ENCODE measurements at places on chromosomes 3 and 15. TPM values are rescaled to one million over a fixed set of nuclear protein-coding genes. Genes with fewer than 3 reads are reported as not detected.
A peak's percentile ranks its signal among the peaks of the same experiment; 100 is the strongest.

ZNF80 gene
- total RNA-seq, result not detected

TLR9 gene
- total RNA-seq, result 0.22 TPM

LRRC3B gene
- 0.29 TPM for total RNA-seq

DNA sequence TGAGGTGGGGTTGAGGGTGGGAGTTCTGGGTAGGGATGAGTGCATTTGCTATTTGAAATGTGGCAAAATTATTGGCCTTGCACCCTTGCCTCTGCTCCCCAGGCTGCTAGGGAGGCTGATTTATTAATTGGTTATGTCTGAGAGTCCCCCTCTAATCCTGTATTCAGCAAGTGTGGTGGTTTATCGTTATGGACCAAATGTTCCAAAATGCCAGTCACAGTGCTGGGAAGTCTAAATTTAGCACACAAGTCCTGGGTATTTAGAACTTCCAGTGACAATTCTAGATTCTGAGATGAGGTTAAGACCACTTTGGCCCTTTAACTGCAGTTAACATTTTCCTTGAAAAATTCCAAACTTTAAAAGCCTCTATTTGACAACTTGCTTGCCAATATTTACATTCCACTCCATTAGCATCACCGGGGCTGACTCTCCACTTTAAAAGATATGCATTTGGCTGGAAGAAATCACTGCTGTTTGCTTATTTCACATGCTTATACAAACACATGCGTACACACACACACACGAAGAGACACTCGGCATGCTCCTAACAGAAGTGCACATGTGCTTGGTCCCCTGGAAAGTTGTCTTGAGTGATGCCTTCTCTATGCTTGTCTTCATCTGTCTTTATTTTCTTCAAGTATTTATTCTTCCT, 247.7 kb downstream of the IL20RB start:
- H3K4me1 ChIP-seq, result no peaks in the 10 kb centered on the region
- no peak overlapping the region for H3K27ac ChIP-seq
- no peak overlapping the region for H3K4me3 ChIP-seq
- no peak for DNase-seq
- peaks cover 16% of the 10 kb centered on the region for H3K27me3 ChIP-seq
- no peaks in the 10 kb centered on the region for H3K36me3 ChIP-seq

GRCh38 chr3:129622933-129623332, 16.5 kb upstream of the PLXND1 start:
- peak overlapping the region; percentile 45 for H3K4me3 ChIP-seq
- no peaks in the 10 kb centered on the region for H3K36me3 ChIP-seq
- DNase-seq, result no peak
- H3K27me3 ChIP-seq, result no peaks in the 10 kb centered on the region
- H3K27ac ChIP-seq, result peak overlapping the region; percentile 72

DNA sequence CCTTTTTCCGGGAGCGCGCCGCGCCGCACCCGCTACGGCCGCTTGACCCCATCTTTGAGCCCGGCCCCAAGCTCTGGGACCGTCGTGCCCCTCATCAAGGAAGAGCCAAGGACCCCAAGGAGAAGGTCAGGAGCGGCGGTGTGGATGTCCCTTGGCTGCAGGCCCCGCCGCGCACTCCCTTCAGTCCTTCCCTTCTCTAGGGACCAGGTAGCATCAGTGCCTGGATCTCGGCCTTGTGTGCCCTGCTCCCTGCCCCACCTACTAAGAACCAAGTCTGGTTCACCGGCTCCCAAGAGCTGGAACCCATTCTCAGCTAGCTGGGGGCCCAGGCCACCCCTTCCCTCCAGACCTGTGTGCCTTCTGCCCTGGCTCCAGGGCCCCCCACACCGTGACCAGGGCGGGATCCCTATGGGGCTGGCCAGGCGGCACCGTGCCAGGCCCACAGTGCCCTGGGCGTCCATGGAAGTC, 69.3 kb upstream of the CGNL1 start:
- peaks cover 8% of the 10 kb centered on the region for H3K4me1 ChIP-seq
- DNase-seq, result no peak
- no peaks in the 10 kb centered on the region for H3K36me3 ChIP-seq
- H3K27me3 ChIP-seq, result no peaks in the 10 kb centered on the region
- no peak overlapping the region for H3K27ac ChIP-seq

DNA sequence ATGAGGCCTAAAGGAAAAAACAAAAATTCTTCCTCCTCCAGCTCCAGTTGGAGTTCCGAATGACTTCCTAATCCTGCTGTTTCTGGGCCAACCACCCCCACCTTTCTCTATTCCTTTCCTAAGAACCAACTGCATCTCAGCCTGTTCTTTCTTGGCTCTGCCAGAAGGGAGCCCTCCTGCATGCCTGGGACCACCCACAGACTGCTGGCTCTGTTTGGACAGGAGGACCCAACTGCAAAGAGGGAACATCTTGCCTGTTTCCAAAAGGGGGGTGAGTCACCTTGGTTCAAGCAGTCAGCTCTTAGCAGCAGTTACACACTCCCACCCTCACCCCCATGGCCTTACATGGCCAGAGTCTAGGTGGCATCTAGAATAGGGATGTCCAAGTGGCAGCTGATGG, 116.0 kb upstream of the PRICKLE2 start:
- no peaks in the 10 kb centered on the region for H3K27me3 ChIP-seq
- H3K4me1 ChIP-seq, result peaks cover 57% of the 10 kb centered on the region
- no peak overlapping the region for H3K4me3 ChIP-seq

- no peak overlapping the region for H3K4me3 ChIP-seq
- no peak for DNase-seq
- peaks cover 5% of the 10 kb centered on the region for H3K27me3 ChIP-seq
Measured at GRCh38 chr3:32969656-32970055, 18.2 kb downstream of the CCR4 start.
